ENCODE measurements at places on chromosomes 3 and 15. TPM values are rescaled to one million over a fixed set of nuclear protein-coding genes. Genes with fewer than 3 reads are reported as not detected.

DNA sequence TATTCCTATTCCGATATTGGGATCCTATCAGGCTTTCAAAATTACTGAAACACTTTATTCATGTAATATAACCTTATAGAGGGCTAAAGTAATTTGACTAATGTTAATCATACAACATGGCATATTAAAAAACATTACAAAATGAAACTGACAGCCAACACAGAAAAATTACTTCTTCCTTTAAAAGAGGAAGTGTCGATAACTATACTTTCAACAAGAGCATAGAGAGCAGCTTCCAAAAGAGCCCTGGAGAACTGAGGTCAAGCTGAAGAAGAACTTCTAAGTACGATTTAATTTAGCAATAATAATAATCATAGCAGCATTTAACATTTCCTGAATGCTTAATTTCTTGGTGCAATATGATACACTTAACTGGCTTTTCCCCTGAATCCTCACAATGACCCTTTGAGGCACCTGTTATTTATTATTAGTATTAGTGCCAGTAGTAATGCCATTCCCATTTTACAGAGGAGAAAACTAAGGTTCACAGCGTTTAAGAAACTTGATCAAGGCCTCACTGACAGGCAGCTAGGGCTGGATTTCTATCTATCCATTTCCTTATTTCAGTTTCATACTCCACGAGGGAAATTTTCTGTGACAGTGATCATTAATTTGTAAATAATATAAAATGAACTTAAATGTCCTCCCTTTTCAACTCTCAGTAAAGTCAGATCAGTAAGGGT lies 181.6 kb downstream of the CFAP20DC start:
- H3K4me3 ChIP-seq: no peak overlapping the region
- no peaks in the 10 kb centered on the region for H3K27me3 ChIP-seq
- no peaks in the 10 kb centered on the region for H3K36me3 ChIP-seq
- H3K4me1 ChIP-seq: peaks cover 6% of the 10 kb centered on the region
- no peak for DNase-seq

DNA sequence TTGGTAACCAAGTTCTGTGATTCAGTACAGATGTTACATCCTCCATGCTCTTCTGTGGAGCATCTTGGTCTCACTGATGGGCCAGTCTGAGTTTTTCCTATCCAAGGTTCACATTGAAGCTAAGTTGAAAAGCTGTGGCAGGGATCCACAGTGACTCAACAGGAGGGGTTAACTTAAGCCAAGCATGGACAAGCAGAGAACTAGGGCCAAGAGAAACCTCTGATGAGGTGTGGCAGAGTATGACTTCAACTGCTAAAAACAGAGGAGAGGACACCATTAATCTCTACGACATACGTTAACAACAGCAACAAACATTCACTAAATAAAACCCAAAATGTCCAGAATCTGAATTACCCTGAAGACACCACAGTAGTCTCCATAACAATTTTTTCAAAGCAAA lies 268.1 kb upstream of the UBE2E2 start:
- no peak overlapping the region for H3K27ac ChIP-seq
- peaks cover 6% of the 10 kb centered on the region for H3K27me3 ChIP-seq
- no peak overlapping the region for H3K4me3 ChIP-seq
- H3K4me1 ChIP-seq: peaks cover 18% of the 10 kb centered on the region

DNA sequence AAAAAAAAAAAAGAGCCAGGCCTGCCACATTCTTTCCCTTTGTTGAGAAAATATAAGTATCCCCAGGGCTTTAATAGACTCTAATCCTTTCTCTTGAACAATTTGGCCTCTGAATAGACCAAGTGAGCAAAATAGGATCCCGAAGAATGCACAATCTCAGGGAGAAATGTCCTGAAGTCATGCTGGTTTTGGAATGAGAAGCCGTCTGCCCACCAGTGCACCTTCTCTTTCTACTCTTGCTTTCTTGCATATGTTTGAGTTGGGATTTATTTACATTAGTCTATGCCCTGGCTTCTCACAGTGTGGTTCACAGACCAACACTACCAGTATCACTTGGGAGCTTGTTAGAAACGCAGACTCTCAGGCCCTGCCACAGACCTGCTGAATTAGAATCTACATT lies 153.0 kb downstream of the ZNF621 start:
- DNase-seq: no peak
- no peak overlapping the region for H3K4me3 ChIP-seq
- H3K27ac ChIP-seq: no peak overlapping the region

GRCh38 chr3:128794067-128794768 lies 68.2 kb downstream of the RAB7A start:
- no peak overlapping the region for H3K4me3 ChIP-seq
- H3K27ac ChIP-seq: peak overlapping the region; percentile 39
- peaks cover 23% of the 10 kb centered on the region for H3K4me1 ChIP-seq
- H3K36me3 ChIP-seq: peaks cover 13% of the 10 kb centered on the region

CACNA1D gene
- total RNA-seq: 0.95 TPM

- no peak for DNase-seq
- H3K27ac ChIP-seq: peak overlapping the region; percentile 94
- H3K27me3 ChIP-seq: no peaks in the 10 kb centered on the region
- peaks cover 3% of the 10 kb centered on the region for H3K36me3 ChIP-seq
Measured at GRCh38 chr3:72938471-72939265, 50.8 kb downstream of the GXYLT2 start.

GRCh38 chr3:137542049-137542448 lies 222.1 kb upstream of the SOX14 start:
- peak; percentile 57 for DNase-seq
- no peaks in the 10 kb centered on the region for H3K27me3 ChIP-seq
- H3K36me3 ChIP-seq: peaks cover 3% of the 10 kb centered on the region
- no peaks in the 10 kb centered on the region for H3K4me1 ChIP-seq

DNA sequence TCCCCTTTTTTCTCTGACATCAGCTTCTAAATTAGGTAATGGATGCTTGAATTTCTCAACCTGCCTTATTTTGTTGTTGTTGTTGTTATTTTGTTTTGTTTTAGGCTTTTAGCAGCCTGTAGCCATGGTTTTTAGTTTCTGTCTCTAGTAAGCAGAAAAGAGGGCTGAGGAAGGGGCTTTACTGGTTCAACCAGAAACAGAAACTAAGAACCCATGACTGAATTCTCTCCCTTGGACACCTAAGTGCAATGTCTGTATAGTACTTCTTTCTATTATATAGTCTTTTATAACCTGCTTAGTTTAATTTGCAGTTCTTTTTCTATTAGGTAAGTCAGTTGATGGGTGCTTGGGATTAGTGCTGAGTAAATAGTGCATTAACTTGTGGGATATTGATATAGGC lies 129.0 kb downstream of the BBX start:
- no peak for DNase-seq
- H3K36me3 ChIP-seq: peaks cover 7% of the 10 kb centered on the region
- no peaks in the 10 kb centered on the region for H3K27me3 ChIP-seq

SLC28A1 gene
- not detected for total RNA-seq

MYEF2 gene
- 20.5 TPM for total RNA-seq

- H3K36me3 ChIP-seq: no peaks in the 10 kb centered on the region
- H3K27ac ChIP-seq: no peak overlapping the region
- H3K27me3 ChIP-seq: no peaks in the 10 kb centered on the region
- H3K4me1 ChIP-seq: no peaks in the 10 kb centered on the region
- H3K4me3 ChIP-seq: no peak overlapping the region
Measured at GRCh38 chr15:35126236-35126635, 41.1 kb upstream of the NANOGP8 start.

- H3K27ac ChIP-seq: no peak overlapping the region
- H3K4me1 ChIP-seq: no peaks in the 10 kb centered on the region
- H3K27me3 ChIP-seq: peaks cover 57% of the 10 kb centered on the region
- no peak overlapping the region for H3K4me3 ChIP-seq
- H3K36me3 ChIP-seq: no peaks in the 10 kb centered on the region
- DNase-seq: no peak
Measured at GRCh38 chr15:76065245-76065644, 5.5 kb downstream of the TMEM266 start.

DNA sequence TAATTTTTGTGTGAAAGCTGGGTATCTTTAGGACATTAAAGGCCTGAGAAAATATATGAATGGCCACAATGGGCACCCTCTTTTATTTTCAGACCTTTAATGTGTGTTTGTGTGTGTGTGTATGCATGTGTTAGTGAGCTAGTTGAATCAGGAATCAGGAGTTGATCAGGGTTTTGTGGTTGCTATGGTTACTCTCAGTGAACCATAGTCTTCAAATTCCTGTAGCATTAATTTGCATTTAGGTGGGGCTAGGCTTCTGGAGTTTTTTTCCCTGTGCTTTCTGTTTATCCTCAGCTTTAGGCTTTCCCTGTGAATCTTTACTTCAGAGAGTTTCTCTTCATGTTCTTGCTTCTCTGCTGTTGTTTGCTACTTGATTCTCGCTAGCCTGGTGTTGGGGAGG lies 122.0 kb upstream of the ONECUT1 start:
- DNase-seq: no peak
- no peaks in the 10 kb centered on the region for H3K4me1 ChIP-seq
- no peak overlapping the region for H3K27ac ChIP-seq
- H3K4me3 ChIP-seq: no peak overlapping the region
- peaks cover 15% of the 10 kb centered on the region for H3K27me3 ChIP-seq

LMCD1 gene
- 268 TPM for total RNA-seq

DNA sequence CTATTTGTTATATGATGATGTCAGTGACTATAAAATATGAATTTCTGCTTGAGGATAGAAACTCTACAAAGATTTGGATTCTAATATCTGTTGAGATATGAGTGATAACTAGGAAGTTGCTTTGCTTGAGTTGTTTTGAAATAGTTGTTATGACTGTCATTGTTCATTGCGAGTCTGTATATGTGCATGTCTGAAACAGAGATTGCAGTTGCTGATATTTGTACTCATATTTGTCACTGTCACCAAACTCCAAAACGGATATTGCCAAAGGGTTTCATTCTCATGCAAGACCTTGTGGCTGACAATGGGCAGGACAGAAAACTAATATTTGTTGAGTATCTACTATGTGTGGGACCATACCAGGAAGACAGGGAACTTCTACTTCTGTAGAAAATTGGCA lies 240.2 kb downstream of the CD47 start:
- H3K27me3 ChIP-seq: no peaks in the 10 kb centered on the region
- H3K27ac ChIP-seq: no peak overlapping the region
- no peak overlapping the region for H3K4me3 ChIP-seq

All from chondrocyte (in vitro differentiated cells).